ENCODE measurements at places on chromosomes 3 and 15. TPM values are rescaled to one million over a fixed set of nuclear protein-coding genes. Genes with fewer than 3 reads are reported as not detected.
A peak's percentile ranks its signal among the peaks of the same experiment; 100 is the strongest.

LRRIQ4 gene
- 0.31 TPM for total RNA-seq

MOBP gene
- total RNA-seq: 0.94 TPM

PFKFB4 gene
- total RNA-seq: 19.2 TPM

FSTL1 gene
- total RNA-seq: 63.8 TPM

ANKRD34C gene
- total RNA-seq: not detected

CLDN11 gene
- 12.3 TPM for total RNA-seq

OR5K2 gene
- total RNA-seq: not detected

DBR1 gene
- 38.8 TPM for total RNA-seq

DNA sequence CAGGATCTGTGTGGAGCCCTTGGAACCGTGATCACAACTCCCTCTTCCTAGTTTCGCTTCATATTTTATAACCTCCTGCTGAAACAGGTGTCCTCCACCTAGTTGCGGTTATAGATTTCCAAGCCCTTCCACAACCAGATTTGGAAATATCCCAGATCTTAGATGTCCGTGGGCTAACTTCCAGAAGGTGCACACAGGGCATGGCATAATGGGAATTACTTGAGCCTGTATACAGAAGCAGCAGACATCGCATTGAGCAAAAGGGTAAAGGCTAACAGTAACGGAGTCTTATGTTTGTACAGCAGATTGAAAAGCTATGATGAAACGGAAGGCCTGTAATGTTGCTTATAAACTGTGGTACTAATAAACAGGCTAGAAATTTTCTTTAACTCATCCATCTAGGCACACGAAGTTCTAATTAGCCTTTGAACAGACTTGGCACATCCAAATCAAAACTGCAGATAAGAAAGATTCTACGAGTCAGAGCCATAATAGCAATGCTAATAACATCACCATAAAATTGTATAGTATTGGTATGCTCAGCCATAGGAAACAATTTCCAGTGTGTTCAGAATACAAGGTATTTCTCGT lies 1.2 kb upstream of the USF3 start:
- DNase-seq: no peak

DNA sequence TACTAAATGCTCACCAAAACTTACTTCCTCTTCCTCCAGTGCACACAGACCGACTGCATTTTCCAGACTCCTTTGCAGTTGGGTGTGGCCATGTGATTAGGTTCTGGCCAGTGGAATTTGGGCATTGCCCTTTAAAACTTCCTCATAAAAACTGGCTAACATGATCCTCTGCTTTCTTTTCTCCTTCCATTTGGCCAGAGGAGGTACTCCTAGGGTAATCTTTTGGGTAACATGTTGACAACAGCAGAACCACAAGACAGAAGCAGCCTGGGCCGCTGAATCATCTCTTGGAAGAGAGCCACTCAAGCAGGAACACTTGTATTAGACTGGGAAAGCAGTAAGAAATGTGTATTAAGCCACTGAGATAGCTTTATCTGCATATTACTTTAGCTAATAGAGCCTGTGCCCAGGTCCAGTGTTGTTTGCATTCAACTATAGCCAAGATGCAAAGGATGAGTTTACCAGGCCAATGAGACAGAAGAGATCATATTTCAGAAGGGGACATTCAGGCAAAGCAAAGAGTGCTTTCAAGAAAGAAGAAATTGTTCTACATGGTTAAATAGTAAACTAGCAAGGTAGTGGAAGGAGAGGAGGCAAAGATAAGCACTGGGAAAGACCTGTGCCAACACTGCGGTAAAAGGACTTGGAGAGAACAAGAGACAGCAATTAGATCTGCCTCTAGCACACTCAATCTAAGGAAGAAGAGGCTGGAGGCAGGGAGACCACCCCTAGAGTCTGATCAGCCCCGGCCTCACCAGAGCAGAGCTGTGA lies 79.8 kb downstream of the PLCH1 start:
- peak; percentile 2 for DNase-seq

- no peak for DNase-seq
These were observed 12.1 kb upstream of the TEX9 start for GRCh38 chr15:56353119-56353518.

- no peak for DNase-seq
These were observed 635 bp upstream of the RCN2 start for GRCh38 chr15:76930831-76931396.

GRCh38 chr15:43872416-43873020 lies 45.7 kb downstream of the WDR76 start:
- peak; percentile 47 for DNase-seq

DNA sequence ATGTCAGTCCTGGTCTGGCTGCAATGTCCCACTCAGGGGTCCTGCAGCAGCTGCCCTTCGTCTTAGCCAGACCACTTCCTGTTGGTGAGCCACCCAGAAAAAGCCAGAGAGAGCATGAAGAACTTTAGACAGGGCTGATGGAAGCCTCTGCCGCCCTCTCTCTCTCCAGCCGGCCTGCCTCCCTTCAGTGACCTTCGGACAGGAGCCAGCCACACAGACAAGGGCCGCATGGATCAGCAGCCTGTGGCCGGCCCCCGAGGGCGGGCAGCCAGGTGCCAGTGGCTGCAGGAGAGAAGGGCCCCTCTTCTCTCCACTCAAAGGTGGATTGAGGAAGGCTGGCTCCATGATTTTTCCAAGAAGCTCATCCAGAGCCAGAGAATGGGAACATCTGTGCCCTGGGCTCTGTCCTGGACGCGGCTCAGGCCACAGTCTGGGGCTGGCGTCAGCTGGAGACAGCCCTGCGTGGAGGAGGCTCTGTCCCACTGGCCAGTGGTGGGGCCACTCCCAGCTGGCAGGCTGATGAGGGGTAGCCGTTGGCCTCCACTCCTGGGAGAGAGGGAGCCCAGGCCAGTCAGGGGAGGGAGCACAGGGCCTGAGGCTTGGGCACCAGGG lies 42.9 kb downstream of the ISG20 start:
- DNase-seq: peak; percentile 47

DNA sequence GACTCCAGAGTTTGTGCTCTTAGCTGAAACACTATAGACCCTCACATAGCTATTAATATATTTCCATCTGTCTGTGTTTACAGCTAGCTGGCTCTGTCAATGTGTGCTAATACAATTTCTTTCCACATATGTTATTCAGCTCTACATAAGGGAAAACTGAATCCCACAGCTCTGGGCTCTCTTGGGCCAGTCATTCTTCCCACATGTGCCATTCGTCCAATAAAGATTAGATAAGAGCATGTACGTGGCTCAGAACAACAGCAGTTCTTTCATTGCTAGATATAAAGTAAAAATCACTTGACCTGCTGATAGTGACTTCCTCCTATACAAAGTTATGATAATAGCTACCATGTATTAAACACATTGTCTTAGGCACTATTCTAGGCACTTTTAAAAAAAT lies 2.8 kb upstream of the ILDR1 start:
- DNase-seq: no peak

DNA sequence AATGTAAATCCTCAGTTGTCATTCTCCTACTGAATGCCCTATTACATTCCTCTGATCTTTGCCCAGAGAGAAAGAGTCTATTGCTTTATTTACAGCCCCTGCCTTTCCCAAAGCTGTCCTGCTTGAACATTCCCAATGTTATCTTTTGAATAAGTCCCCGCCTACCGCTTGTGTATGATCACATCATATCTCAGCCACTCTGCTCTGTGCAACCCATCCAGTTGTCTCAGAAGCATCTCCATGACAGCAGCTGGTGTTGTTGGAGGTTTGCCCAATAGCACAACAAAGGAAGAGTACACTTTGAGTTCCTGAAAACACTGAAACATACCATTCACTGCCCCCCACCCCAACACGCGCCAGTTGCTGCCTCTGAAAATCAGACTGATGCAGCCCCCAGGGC lies 22.0 kb upstream of the FAM3D start:
- DNase-seq: no peak

- DNase-seq: no peak
These were observed 16.0 kb downstream of the LRRN1 start for GRCh38 chr3:3815206-3815605.

GRCh38 chr3:158727206-158728060 lies 4.8 kb downstream of the RARRES1 start:
- no peak for DNase-seq

DNA sequence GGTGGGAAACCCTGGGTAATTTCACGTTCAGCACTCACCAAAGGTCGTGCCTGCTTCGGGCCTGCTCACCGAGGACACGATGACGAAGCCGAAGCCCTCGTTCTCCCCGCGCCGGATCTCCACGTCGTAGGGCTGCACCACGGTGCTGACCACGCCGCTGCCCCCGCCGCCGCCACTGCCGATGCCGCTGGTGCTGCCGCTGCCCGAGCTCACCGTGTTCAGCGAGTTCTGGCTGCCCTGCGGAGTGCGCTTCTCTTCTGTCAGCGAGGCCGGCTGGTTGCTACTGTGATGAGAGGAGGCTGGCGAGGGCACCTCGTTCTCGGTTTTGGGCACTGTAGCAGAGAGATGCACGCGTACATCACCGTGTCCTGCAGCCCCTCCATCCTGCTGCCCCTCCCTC lies 659.5 kb downstream of the MAGI1 start:
- DNase-seq: no peak

DNA sequence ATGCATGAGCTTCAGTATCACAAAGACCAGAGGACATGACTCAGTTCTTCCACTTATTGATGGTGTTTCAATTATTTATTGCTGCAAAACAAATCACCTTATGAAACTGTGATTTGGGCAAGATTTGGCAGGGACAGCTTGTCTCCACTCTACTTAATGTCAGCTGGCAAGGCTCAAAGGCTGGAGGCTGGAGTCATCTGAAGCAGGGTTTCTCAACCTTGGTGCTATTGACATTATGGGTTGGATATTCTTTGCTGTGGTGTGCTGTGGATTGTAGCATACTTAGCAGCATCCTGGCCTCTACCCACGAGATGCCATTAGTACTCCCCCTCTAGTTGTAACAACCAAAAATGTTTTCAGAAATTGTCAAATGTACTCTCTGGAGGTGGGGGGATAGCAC lies 138.8 kb upstream of the PEX5L start:
- DNase-seq: no peak

DNA sequence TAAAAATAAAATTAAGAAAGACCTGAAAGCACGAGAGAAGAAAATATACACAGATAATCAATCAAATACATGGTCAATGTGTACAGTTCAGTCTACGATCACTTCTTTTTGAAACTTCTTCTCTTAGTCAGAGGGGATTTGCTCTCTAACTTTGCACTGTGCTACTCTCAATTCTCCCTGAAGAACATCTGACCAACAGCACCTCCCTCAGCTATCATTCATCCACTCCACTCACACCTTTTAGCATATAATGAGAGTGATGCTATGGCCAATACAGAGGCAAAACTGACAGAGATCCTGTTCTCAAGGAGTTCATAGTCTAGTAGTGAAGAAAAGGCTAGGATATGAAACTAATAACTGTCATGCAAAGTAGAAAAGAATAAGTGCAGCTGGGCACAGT lies 45.9 kb downstream of the P3H2 start:
- DNase-seq: no peak

DNA sequence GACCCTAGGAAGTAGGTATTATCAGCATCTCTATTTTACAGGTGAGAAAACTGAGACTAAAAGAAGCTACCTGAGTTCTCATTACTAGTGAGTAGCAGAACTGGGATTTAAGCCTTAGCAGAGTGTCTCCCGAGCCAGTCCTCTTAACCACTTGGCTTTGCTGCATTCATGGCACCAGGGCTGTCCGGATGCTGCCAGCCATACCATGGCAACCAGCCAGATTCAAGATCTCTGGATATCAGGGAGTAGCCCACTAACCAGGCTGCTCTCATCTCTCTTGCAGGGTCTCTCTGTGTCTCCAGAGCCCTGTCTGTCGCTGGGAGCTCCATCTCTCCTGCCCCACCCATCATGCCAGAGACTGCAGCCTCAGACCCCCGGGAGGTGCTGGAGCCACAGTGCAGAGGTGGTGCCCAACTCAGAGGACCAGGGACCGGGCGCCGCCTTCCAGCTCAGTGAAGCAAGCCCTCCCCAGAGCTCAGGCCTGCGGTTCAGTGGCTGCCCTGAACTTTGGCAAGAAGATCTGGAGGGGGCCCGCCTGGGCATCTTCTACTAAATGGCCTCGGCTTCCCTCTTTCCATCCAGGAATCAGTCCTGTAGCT lies 1.7 kb downstream of the MESP2 start:
- DNase-seq: no peak

DNA sequence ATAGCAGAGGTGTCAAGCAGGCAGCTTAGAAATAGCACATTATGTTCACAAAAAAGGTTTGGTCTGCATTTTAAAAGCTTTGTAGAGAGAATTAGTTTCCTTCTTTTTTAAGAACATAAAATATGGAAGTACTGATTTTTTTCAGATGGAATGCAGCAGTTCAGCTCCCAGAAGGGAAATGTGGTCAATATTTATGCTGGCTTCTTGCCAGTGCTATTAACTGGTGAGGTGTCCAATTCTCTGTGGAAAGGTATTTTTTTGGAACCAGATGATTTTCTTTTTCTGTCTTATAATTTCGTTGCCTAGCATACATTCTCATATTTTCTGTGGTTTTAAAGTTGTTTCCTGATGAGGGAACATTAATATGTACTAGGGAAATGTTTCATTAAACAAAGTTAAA lies 211.4 kb upstream of the ZNF385D start:
- no peak for DNase-seq

DNA sequence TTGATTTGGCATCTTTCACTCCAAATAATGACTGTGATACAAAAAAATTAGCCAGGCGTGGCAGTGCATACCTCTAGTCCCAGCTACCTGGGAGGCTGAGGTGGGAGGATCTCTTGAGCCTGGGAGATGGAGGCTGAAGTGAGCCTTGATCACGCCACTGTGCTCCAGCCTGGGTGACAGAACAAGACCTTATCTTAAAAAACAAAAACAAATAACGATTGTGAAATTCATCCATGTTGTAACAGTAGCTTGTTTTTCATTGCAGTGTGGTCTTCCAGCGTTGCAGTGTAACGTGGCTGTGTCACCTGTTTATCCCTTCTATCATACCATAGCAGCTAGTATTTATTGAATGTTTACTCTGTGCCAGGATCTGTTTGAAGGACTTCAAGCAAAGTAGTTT lies 120.9 kb downstream of the ITPR1 start:
- no peak for DNase-seq

DNA sequence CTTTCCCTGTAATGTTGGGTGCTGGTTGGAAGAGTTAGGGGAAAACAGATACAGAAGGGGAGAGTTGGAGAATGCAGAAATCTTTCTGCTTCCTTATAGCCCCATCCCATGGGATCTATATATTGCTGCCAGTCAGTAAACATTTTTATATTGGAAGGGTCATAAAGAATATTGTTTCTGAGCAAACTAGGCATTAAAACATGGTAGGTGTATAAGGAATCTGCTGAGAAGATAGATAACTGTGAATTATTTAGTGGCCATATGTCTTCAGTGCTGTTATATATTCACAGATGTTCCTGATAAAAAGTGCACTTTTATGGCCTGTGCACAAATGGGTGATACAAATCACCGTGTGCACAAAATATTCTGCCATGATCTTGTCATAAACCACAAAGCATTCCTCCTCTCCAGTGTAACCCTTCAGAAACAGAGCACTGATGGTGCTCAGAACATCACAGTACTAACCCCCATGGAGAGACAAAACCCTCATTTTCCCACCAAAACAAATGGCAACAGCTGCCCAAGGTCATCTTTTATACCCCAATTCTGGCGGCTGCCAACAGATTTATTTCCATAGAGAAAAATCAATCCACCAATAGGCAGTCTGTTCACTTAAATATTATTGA lies 269.3 kb downstream of the SLC9A9 start:
- no peak for DNase-seq
